Stimulated activated CD4-positive, alpha-beta T cell treated with anti-CD3 and anti-CD28 coated beads, Interleukin-1b, Interleukin-23, amount 100 ng/mL, for 4 hours (primary cell): ENCODE measurements at places on chromosomes 5 and 9.

DNA sequence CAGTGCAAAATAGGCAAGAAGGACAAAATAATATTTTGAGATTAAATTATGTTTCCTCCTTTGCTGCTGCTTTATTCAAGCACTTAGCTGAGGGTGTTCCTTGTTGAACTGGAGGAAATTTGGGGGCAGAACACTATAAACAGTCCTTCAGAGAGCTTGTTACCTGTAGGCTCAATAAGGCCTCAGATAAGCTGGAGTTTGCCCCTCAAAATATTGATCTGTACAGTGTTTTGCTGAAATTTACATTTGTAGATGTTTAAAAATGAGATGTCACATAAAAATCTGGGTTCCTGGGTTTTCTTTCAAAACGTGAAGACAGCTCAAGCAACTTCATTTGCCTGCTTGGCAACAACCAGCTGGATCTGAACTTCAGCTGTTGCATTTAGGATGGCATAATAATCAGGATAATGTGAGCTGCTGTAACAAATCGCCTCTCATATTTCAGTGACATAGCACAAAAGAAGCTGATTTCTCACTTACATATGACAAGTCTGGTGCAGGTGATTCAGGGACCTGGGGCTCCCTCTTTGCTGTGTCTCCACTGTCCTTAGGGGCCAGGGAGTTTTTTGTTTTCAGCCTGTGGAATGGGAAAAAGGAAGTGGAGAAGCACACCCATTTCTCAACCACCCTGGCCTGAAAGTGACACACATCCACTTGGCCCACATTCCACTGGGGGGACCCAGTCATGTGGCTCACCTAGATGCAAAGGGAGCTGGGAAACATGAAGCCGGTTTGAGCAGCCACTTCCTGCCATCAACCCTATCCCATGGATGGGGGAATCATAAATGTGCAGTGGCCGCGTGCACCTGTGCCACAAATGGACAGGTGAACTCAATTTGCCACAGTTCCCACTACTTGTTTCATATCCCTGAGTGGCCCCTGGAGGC lies 2.4 kb upstream of the PSAT1 start:
- DNase-seq, result no peak

DNA sequence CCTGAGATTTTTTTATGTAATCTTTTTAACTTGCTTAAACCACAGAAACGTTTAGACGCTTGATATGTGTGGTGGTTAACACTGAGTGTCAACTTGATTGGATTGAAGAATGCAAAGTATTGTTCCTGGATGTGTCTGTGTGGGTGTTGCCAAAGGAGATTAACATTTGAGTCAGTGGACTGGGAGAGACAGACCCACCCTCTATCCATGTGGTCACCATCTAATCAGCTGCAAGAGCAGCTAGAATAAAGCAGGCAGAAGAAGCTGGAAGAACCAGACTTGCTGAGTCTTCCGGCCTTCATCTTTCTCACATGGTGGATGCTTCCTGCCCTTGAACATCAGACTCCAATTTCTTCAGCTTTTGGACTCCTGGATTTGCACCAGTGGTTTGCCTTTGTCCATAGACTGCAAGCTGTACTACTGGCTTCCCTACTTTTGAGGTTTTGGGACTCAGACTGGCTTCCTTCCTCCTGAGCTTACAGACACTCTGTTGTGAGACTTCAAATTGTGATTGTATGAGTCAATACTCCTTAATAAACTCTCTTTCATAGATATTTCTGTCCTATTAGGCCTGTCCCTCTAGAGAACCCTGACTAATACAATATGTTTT lies 816.0 kb upstream of the CDH9 start:
- no peak for DNase-seq

DNA sequence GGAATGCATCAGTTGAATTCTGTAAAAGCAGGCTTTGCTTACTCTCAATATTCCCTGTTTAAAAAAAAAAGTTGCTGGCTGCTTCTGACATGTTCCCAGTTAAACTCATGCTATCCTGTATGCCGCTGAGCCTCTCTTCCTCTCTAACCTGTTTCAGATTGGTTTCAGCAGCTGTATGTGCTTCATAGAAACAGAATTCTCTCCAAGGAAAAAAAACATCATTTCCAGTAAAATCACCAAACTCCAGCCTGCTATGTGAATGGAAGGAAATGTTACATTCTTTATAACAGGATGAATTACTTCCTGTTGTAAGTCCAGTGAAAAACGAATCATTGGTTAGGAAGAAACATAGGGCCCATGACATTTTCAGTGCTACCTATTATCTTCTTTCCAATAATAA lies 25.7 kb upstream of the KCNV2 start:
- DNase-seq, result no peak

DNA sequence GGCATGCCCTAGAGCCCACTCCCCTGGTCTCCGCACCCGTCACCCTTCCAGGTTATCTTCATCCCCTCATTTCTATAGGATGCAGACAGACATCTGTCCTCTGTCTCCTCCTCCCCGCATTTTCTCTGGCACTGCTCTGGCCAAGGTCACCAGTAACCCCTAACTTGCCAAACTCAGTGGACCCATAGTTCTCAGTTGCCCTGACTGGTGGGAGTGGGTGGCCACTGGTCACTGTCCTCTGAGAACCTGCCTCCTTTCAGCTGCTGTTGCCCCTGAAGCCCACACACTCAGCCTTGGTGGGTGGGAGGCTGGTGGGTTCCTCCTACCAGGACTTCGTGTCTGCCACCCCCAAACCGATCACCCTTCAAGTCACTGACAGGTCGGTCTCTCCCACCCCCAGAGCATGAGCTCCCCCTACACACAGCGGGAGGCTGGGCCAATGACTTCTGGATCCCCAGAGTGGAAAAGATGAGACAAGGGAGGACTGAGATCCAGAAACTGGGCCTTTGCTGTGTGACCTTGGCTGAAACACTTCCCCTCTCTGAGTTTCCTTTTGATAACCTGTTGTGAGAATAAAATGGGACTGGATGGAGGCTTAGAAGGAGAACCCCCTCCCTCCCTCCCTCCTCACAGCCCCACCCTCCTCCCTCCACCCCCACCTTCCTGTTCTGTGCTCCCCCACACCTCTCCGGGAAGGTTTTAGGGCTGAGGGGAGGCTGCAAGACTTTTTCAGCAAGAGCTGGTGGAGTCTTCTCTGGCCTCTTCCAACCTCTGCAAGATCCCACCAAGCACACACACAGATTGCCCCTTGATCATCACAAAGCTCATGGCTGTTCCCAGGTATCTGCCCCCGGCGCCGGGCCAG lies 2.4 kb upstream of the DBN1 start:
- DNase-seq, result no peak

- DNase-seq, result no peak
Measured at GRCh38 chr9:6631207-6631512, 14.4 kb downstream of the GLDC start.

DNA sequence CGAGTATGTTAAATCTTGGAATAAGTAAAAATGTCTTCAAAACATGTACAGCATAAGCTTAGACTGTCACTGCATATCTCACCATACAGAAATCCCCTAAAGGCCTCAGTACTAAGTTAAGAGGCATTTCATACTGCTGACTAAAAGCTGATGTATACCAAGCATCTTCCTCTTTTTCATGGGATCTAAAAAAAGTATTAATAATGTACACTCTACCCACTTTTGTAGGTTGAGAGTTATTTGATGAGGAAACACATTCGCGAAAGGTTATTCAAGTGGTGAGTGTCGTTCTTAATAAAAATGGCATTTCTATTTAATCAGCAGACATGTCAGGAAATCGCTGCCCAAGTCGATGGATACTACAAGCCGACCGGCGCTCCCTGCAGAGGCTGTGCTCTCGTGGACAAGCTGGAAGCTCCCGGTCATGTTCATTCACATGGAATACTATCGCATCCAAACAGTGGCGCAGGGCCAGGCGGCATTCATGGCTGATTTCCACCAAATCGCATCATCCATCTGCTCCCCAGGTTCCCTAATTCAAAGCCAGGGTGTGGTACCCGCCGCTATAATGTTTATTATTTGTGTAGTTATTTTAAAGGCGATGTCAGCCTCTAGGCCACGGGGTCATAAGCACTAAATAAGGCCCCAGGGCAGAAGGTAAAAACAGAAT lies 724 bp downstream of the SGTB start:
- no peak for DNase-seq

DNA sequence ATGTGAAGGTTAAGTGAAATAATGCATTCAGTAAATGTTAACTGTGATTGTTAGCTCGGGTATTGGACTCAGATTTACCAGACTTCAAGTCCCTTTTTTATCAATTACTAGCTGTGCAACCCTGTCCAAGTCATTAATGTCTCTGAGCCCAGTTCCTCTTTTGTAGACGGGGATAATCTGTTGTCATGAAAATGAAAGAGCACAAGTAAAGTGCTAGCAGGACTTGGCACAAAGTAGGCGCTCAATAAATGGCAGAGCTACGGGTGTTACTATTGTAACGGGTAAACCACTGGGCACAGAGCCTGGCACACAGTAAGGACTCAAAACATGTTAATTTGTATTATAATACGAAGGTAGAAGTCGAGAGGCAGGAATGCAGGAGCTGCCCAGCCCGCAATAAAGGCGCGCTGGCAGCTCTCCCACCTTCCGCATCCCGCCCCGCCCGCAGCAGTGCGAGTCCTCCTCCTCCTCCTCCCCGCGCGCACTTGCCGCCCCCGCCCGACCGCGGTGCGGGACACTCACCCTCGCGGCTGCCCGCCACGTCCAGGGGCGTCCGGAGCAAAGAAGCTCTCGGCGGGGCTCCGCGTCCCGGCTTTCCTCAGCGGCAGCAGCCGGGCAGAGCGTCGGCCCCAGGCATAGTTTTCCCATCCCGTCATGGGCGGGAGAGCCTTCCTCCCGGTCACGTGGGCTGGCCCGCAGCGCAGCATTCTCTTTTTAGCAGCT lies at the start of gene C1QTNF2:
Gene C1QTNF2, minus strand, starts transcription at position 637 of the 723 bp plus-strand sequence. CDS start 15,615 bp downstream, outside the sequence.
- DNase-seq, result no peak

DNA sequence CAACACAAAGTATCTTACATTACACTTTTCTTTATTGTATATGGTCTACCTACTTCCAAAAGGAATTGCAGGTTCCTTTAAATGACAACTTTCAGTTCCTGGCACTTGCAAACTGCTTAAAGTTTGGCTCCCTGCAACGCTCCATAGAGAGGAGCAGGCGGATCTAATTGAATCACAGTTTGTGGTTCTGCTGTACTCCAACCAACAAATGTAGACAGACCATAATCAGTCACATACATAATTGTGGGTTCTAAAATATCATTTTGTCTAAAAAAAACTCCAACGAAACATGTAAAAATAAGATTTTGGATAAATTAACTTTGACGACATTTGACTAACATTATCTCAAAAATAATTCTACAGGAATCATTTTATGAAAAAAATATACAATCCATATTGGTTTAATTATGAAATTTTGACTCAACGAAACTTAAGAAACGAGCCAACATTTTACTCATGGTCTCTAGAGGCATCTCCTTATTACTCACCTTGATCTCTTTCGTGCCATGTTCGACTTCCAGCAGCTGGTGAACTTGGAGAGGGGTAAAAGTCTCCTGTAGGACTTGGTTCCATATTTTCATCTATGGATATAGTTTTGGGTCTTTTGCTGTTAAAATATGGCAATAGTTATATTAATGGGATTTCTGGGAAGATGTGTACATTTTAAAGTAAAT lies 167.6 kb downstream of the NFIB start:
- DNase-seq, result no peak

DNA sequence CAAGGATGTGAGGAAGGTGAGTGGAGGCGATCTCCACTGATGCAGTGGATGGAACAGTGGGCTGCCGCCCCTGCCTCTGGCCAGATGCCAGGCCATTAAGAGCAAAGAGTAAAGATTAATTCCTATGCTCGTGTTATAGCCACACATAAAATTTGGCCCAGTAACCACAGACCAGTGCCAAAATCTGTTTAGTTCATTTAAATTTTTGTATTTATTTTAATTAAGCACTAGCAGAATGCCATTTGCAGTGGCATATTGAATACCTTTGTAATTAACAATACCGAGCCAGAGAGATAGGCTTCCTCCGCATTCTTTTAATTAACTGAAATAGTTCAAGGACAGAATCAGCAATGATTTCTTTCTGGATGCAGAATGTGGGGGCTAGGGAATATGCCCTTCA lies 179.8 kb downstream of the MED10 start:
- no peak for DNase-seq

GRCh38 chr5:179820127-179820482 lies 600 bp upstream of the SQSTM1 start:
- DNase-seq, result no peak

DNA sequence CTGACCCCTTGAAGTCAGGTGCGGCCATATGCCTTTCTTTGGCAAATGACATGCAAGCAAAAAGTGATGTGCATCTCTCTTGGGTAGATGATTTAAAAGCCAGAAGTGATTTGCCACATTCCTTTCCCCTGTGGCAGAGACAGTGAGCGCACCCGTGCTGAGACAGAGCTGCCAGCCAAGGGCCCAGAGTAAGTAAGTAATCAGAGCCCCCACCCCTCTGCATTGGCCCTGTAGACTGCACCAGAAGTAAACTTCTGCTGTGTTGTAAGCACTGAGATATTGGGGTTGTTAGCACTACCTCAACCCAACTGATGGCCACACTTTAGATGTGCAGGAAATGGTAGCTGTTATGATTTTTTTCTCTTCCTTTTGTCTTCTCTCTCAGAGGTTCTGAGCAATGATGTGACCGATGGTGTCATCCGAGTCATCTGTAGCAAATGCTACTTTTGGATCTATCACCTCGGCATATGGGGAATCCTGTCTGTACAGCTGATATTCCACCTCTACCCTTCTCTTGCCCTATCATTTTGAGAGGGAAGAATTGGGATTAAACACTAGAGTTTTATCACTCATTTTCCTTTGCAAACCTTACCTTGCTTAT lies 58.0 kb downstream of the DOCK2 start:
- DNase-seq, result no peak

DNA sequence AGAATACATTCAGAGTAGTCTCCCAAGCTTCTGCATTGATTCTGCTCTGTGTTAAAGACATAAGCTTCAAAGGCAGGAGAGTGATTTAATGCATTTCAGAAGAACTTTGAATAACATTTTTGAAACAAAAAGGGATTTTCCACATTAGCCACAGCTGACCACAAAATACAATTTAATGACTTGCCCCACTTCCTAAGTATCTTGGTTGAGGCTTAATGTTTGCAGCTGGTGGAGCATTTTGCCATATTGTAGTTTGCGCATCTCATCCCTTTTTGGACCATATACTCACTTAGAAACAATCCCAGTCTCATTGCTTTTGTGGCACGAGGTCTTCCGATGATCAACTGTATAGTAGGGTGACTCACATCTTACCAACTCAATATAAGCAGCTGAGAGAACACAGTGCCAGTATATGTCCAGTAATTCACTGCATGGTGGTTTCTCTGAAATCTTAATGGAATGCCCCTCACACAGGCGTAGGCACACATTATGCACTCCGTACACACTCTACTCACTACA lies 455.8 kb upstream of the PTGER4 start:
- no peak for DNase-seq

DNA sequence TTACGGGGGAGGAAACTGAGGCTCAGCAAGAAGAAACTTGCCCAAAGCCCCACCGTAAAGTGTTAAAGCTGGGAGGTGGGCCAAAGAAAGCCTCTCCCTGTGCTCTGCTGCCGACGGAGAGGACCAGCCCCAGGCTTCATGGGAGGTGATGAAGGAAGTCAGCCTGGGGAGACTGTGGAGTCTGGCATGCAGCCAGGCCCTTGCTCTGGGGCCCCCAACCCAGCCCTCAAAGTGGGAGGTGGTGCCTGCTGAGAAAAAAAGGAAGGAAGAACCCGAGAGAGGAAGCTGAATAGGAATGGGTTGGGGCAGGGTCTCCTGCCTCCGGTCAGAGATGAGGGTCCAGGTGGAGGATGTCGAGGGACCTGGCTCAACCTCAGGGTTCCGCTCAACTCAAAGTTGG lies 3.8 kb downstream of the RNF44 start:
- no peak for DNase-seq

- no peak for DNase-seq
Measured at GRCh38 chr5:76114179-76114851, 31.1 kb downstream of the SV2C start.
